ENCODE measurements at places on chromosomes 2 and 18.

DNA sequence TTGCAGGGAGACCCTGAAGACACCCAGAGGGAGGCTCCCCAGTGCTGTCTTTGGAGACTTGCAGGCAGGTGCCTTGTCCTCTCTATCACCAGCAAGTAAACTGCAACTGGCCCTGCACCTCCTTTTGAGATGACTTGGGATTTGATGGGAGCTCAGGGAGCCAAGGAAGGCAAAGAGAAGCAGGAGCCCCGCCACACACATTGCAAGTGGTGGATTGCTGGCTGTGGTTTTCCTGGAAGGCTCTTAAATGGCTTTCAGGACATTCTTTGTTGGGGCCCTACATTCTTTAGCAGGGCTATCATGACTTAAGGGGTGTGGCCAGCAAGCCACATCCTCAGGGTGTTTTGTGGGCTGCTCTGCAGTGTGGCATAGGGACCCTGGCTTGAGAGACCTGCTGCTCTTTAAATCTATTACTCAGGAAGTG, 39.9 kb upstream of the CDC42EP3 start:
- DNase-seq = no peak

DNA sequence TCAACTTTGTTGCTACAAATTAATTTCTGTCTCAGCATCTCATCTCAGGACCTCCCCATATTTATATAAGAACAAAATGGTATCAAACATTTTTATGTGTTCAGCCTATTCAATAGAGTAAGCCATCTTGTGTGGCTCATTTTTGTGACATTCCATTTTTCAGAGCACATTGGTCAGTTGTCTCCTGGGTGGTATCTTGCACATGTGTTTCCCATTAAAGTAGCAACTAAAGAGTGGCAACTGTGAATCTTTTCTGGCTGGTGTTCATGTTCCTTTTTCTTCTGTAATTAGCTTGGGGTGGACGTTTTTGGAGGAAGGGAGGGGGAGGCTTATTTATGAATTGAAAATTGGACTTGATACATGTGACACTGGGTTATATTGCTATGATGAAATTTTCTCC, 45.4 kb upstream of the EFEMP1 start:
- DNase-seq = no peak

DNA sequence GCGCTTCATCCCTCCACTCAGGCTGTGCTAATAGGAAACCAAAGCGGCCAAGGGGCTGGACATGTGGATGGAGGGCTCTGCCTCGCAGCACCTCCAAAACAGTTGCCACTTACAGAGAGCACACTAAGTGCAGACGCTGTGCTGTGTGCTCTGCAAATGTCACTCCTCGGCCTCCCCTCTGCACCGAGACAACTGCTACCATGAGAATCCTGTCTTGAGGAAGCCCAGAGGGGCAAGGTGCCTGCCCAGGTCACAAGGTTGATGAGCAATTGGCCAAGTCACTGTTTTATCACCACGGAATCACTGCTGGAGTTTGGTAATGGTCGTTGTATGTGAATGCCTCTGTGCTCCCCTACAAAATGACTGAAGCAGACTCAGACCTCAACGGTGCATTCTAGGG, 132.2 kb downstream of the SEPTIN10 start:
- no peak for DNase-seq

GRCh38 chr2:47815764-47816163, 32.8 kb downstream of the MSH6 start:
- DNase-seq = no peak

- DNase-seq = no peak
Measured at GRCh38 chr2:84938194-84938879, 32.6 kb upstream of the KCMF1 start.

Data from Panc1 (cell line).